ENCODE measurements at places on chromosomes 4 and X.

- no peak for DNase-seq
These were observed 157.0 kb upstream of the MAP3K15 start for GRCh38 chrX:19672222-19672812.

GRCh38 chr4:7410446-7410845 is 24.3 kb downstream of the PSAPL1 start:
- DNase-seq = peak; percentile 42

DNA sequence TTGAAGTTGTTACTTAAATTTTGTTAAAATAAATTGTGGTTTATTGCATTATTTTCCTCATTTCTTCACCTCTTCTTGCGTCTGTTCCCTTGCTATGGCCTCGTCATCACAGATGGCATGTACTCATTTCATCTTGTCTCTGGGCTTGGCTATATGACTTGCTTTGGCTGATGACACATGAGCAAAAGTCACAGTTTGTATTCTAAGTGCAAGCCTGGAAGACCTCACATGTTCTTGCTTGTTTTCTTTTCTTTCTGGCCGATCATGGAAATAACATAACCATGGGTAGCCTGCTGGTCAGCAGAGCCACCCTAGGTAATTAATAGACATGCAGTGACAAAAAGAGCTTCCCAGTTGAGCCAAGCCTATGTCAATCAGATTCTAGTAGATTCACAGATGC is 527.9 kb downstream of the SPRY1 start:
- DNase-seq = no peak

- DNase-seq = no peak
These were observed 226.8 kb downstream of the COL25A1 start for GRCh38 chr4:109075621-109076020.

- no peak for DNase-seq
These were observed 71.7 kb downstream of the MID1 start for GRCh38 chrX:10548688-10549087.

DNA sequence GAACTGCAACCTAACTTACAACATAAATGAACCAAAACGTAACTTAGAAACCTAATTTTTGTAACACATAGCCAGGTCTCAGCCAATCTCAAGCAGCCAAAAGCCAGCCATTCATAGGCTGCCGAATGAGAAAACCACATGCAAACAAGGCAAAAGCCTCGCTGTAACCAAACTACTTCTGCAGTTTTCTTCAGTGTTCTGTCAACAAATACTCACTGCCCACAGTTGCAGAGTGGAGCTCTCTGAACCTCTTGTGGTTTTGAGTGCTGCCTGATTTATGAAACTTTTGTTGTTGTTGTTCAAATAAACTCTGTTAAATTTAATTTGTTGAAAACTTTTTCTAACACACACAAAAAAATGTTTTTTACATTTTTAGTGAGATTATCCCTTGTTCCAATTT is 251.2 kb downstream of the PAPSS1 start:
- no peak for DNase-seq

DNA sequence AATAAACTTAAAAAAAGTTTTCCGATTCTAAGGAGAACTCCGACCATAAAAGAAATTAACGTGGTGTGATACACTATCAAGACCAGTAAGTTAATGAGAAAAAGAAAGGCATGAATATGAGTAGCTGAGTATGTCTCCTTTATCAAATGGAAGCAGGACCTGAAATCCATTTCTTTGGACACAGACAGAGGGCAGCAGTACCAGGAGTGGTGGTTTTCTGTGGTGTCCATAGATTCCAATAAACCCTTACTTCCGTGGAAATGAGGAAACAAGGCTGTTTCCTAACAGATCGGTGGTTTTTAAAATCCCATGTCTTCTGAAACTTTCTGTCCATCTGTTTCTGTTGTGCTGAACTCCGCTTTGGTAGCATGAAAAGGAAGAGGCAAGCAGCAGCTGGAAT is 128.5 kb upstream of the TSPAN5 start:
- no peak for DNase-seq

- DNase-seq = no peak
These were observed 133.8 kb upstream of the STX18 start for GRCh38 chr4:4675641-4676040.

- DNase-seq = no peak
These were observed 215.9 kb downstream of the GUCY2F start for GRCh38 chrX:109266034-109266433.

DNA sequence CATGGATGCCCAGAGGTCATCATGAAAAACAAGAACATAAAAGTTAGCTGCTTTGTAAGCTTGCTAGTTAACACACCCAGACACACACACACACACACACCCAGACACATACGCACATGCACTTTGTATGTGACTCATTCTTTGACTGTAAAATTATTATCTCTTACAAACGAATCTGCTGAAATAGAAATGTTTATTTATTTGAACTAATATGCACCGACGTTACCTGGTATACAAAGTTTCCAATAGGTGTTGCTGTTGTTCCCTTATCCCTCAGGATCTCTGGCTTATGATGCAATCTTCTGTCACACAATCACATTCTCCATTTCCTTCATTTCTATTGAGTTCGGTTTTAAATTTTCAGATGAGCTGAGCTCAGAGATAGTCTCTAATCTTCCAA is 209.3 kb downstream of the PTTG2 start:
- no peak for DNase-seq

- no peak for DNase-seq
These were observed 770.3 kb downstream of the NLGN4X start for GRCh38 chrX:5458300-5458842.

DNA sequence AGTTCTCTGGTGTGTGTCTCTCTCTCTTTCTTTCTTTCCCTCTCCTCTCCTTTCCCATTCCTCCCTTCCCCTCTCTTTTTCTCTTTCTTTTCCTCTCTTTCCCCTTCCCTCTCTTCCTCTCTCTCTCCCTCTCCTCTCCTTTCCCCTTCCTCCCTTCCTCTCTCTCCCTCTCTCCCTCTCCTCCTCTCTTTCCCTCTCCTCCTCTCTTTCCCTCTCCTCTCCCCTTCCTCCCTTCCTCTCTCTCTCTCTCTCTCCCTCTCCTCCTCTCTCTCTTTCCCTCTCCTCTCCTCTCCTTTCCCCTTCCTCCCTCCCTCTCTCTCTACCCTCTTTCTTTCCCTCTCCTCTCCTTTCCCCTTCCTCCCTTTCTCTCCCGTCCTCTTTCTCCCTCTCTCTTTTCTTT is 12.4 kb upstream of the EOLA1 start:
- no peak for DNase-seq

DNA sequence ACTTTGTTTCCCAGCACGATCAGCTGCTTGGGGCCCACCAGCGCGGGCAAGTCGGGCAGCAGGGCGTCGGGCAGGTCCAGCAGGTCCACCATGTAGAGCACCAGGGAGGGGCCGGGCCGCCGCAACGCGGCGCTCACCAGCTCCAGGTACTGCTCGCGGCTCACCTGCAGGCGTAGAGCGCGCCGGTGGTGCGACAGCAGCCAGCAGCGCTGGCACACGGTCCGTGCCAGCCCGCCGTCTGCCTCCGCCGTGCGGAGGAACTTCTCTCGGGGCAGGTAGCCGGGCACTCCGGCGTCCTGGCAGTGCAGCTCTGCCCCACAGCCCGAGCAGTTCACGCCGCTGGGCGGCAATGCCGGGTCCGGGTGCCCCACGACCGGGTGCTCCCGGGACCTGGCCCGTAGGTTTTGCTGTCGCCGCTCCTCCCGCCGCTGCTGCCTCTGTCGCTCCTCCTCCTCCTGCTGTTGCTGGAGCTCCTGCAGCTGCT is 527 bp downstream of the NOA1 start:
- DNase-seq = no peak

GRCh38 chr4:14177987-14178386 is 550.5 kb upstream of the BOD1L1 start:
- no peak for DNase-seq

GRCh38 chr4:174061026-174061425 is 222.4 kb downstream of the FBXO8 start:
- no peak for DNase-seq

DNA sequence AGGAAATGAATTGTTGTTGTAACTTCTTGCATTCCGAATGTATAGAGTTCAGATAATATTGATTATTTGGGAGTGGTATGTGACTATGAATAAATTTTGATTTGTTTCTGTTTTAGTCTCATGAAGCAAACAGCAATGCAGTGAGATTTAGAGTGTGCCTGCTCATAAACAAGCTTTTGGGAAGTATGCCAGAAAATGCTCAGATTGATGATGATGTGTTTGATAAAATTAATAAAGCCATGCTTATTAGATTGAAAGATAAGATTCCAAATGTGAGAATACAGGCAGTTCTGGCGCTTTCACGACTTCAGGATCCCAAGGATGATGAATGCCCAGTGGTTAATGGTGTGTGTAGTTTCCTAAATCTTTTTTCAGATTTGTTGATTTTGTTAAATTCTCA is 2.0 kb downstream of the NCAPG start:
- DNase-seq = no peak

DNA sequence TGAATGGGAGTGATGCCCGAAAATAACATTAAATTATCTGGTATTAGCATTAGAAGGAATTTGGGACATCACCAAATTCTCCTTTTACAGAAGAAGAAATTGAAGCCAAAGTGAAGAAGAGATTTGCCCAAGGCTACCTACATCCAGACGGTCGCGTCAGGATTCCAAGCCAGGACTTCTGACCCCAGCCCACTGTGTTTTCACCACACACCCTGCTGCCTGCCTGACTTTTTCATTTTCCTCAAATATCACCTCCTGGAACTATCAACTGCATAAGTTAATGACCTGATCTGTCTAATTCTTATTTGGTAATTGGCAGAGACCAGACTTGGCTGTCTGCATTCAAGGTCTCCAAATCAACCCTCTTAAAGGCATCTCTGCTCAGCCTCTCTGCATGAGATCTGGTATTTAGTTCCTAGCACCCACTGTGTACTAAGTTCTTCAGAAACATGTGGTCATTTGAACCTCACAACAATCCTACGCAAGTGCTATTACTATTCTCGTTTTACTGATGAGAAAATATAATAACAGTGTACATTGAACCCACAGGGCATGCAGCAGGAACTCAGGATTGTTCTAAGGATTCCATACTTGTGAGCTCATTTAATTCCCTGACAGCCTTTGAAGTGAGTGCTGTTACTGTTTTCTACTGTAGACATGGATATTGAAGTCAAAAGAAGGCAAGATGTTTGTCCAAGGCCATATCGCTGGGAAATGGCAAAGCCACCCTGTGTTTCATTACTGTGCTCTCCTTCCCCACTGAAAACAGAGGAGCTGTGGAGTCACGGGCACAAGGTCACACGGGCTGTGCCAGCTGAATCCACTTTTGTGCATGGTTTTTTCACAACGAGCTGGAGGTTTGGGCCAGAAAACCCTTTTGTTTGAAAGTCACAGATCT is 195.2 kb upstream of the C1QTNF7 start:
- DNase-seq = no peak

GRCh38 chr4:5899881-5900280 is 7.0 kb upstream of the CRMP1 start:
- no peak for DNase-seq

DNA sequence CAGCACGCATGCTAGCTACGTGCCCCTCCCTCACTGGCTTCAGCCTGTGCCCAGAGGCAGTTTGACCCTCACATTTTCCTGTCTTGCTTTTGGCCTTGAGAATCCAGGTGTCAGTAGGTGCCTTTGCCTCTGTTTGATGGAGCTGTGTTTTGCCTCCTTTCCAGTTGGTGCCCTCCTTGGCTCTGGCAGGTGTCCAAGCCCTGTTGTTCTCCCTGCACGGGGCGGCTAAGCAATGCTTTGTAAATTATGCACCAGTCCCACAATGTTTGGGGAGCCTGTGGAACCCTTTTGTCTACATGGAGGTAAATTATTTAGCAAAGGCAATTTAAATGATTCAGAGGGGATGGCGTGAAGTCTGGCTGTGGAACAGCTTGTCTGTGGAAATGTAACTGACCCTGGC is 202.9 kb upstream of the BOD1L1 start:
- no peak for DNase-seq

GRCh38 chrX:108946531-108946930 is 210.2 kb upstream of the IRS4 start:
- DNase-seq = no peak

DNA sequence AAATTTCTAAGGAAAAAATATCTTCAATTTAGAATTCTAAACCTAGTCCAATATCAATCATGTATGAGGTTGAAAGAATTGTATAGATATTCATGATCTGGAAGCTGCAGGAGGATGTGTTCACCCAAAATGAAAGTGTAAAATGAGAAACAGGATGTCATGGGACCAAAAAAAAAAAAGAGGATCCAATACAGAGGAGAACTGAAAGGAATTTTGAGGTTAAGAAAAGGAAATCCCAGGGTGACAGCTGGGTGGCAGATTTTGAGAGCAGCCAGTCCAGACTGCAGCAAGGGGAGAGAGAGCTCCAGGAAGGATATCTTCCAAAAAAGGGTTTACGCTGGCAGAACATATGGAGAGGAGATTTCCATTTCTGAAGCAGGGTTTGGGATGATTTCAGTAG is 38.9 kb downstream of the TLR10 start:
- DNase-seq = no peak

GRCh38 chr4:3769642-3770184 is 3.5 kb downstream of the ADRA2C start:
- DNase-seq = no peak

GRCh38 chrX:46916273-46916672 is 4.1 kb downstream of the JADE3 start:
- no peak for DNase-seq

GRCh38 chr4:25670991-25671390 is 15.3 kb downstream of the SLC34A2 start:
- DNase-seq = no peak

GRCh38 chr4:156378033-156378665 is 424.5 kb upstream of the CTSO start:
- peak; percentile 50 for DNase-seq

GRCh38 chr4:162853788-162854187 is 312.9 kb downstream of the NAF1 start:
- DNase-seq = no peak

GRCh38 chrX:72609313-72609712 is 36.7 kb upstream of the HDAC8 start:
- DNase-seq = no peak

- no peak for DNase-seq
These were observed 115.1 kb downstream of the GALNTL6 start for GRCh38 chr4:171928336-171928735.
